Motor neuron (in vitro differentiated cells): ENCODE measurements at places on chromosomes 16 and 17. TPM values are rescaled to one million over a fixed set of nuclear protein-coding genes. Genes with fewer than 3 reads are reported as not detected.

The HOXB1 gene
- 0.22 and 1.5 TPM in 2 replicates for total RNA-seq

The RASD1 gene
- total RNA-seq = 37.1 and 38.8 TPM in 2 replicates

The GAS2L2 gene
- total RNA-seq = 1.1 TPM in 1 of 2 replicates, not detected in the other

The HAP1 gene
- total RNA-seq = 3.6 and 5.6 TPM in 2 replicates

The LITAFD gene
- 0.19 TPM in 1 of 2 replicates, not detected in the other for total RNA-seq

The CLEC18A gene
- total RNA-seq = 1.6 and 2.4 TPM in 2 replicates

The CHST6 gene
- 0.13 and 0.85 TPM in 2 replicates for total RNA-seq

The DNAI2 gene
- total RNA-seq = 0.23 and 0.41 TPM in 2 replicates

The STXBP4 gene
- 28.5 and 37.2 TPM in 2 replicates for total RNA-seq

The TBC1D3H gene
- total RNA-seq = not detected in 2 replicates

The CENPN gene
- 4.1 and 5.1 TPM in 2 replicates for total RNA-seq

The TADA2A gene
- 10.7 and 13.3 TPM in 2 replicates for total RNA-seq

The CASKIN1 gene
- total RNA-seq = 5.4 and 12.2 TPM in 2 replicates

The NOG gene
- 1.9 and 2.1 TPM in 2 replicates for total RNA-seq

The ZG16 gene
- total RNA-seq = 0.08 and 0.09 TPM in 2 replicates
